ENCODE measurements at places on chromosomes 16 and 17. TPM values are rescaled to one million over a fixed set of nuclear protein-coding genes. Genes with fewer than 3 reads are reported as not detected.

The SCNN1G gene
- polyA plus RNA-seq, result not detected

The PPP1R27 gene
- polyA plus RNA-seq, result 34.6 TPM

The TBC1D16 gene
- 34.1 TPM for polyA plus RNA-seq

The LPO gene
- 0.08 TPM for polyA plus RNA-seq

The SLC52A1 gene
- 0.16 TPM for polyA plus RNA-seq

The ZSCAN10 gene
- 0.29 TPM for polyA plus RNA-seq

The CRYBA1 gene
- polyA plus RNA-seq, result not detected

The CSH1 gene
- polyA plus RNA-seq, result 42.4 TPM

The SGCA gene
- 300 TPM for polyA plus RNA-seq

The KRT17 gene
- 2.2 TPM for polyA plus RNA-seq

- DNase-seq, result no peak
These were observed 13.5 kb downstream of the MPG start for GRCh38 chr16:91484-91883.

GRCh38 chr17:74864866-74865395 is 5.2 kb upstream of the GRIN2C start:
- DNase-seq, result peak; percentile 82

GRCh38 chr16:56684256-56684925 is 2.1 kb downstream of the MT1X start:
- peak; percentile 35 for DNase-seq

DNA sequence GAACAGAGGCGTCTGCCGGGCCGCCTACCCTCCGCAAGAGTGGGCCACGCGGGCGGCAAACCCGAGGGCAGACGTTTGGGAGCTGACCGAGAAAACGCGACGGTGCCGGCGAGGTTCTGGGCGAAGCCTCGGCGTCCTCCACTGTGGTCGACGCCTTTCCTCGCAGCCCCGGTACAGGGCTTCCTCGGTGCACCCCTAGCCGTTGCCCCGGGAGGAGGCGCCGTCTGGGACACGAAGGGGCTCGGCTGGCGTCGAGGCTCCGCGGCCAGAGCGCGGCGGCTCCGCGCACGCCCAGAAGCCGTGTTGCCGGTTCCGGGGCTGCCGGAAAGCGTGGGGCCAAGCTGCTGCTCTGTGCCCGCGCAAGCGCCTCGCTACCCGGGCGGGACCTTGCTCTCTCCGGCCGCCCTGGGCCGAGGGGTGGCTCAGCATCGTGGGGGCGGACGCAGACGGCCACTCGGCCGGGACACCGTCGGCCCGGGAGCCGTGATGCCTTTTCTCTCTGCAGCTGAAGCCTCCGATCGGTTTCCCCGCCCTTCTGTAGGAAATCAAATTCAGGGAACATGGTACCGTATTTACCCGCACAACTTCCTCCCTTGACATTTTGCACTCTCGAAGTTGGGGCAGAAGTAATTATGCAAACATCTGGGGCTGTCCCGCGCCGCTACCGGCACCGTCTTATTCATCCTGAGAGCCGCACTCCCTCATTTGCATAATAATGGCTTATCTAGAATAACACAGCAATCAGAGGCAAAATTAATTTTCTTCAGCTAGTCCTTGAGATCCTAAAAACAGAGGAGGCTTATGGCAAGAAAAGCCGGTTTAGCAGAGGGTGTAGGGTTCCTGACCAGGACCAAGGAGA is 7.3 kb upstream of the CBX8 start:
- no peak for DNase-seq

DNA sequence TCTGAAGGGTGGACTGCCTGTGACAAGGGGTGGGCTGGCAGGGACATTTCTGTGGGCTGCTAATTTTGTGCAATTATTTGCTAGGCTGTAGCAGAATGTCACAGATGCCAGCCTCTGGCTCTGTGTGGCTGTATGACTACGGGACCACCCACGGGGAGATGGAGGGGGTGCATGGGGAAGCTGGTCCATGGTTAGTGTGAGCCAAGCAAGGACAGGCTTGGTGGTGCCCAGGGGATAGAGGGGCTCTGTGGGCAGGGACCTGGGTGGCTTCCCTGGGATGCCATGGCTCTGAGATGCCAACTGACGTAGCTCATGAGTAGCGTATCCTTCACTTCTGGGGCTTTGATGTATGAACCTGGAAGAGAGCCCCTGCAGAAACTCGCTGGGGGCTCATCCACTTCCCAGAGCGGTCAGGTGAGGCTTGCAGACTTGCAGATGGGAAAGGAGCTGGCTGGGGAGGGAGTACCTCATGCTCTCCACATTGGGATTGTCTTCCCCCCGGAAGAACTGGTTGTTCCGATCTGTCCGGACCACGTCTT is 87.2 kb downstream of the TBC1D16 start:
- DNase-seq, result no peak

DNA sequence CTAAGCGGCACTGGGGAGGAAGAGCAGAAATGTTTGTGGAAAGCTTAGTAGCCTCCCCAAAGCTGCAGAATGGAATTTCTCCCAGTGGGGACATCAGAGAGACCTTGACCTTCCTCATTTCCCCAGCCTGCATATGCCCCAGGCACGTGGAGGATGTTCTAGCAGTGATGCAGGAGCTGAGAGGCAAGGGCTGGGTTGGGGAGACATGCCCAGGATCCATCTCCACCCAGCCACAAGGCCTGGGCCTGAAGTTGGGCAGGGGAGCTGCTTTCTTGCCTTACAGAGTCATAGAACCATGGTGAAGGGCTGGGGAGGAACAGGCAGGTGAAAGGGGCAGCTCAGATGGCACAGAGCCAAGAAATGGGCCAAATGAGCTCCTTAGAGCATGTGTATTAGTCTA is 104.0 kb downstream of the TMEM132E start:
- no peak for DNase-seq

DNA sequence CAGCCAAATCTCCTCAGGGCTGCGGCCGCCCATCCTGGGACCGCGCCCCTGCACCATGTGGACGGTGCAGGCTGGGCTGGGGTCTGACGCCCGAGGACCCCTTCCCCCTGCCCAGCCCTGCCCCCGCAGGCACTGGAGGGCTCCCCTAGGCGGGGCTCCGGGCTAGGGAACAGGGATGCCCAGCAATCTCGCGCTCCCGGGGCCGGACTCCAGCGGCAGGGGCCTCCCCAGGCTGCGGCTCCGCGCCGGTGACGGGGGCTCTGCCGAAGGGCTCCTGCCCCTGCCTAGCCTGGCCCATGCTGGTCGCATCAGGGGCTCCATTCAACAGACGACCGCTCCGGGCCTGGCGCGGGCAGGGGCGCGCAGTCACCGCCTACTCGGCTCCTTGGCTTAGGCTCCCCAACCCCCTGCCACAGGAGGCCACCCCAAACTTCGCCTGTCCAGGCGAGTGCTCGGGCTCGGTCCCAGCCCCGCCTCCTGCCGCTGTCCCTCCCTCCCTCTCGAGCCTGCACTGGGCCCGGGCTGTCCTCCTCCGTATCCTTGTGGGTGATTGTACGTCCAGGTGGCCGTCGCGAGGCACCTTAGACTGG is 27.4 kb upstream of the ADORA2B start:
- DNase-seq, result no peak

- DNase-seq, result no peak
These were observed 64.2 kb upstream of the DOC2B start for GRCh38 chr17:245611-246010.

GRCh38 chr17:4986403-4986802 is 1.1 kb downstream of the CAMTA2 start:
- no peak for DNase-seq

DNA sequence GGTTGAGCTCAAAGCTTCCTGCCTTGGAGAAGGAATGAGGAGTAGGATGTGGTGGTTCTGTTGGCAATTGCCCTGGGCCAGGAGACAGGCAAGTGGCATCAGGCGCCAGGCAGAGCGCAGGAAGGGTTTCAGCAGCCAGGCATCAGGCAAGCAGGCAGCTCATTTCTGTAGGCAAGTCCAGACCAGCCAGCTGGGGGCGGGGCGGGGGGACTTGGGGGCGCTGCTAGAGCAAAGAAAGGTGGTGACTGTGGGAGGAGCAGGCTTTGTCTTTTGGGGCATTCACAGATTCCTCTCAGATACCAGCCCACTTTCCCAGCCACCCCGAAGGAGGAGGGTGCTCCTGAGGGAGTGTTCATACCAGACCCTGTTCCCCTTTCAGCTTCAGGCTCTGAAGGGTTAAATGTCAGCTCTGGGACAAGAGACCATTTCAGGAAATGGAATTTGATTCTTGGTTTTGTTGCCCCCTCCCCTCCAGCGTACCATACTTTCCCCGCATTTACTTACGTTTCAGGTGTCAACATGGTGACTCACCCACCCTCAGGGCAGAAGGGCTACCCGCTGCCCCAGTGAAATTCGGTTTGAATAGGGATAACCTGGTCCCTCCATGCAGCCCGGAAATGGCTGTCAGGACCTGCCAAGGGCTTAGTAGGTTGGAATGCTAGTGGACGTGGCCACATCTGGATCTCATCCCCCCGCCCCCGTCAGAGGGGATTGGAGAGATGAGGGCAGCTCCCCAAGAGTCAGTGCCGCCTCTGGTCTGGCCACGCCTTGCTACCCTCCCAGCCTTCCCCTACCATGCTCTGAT is 13.2 kb downstream of the NGFR start:
- DNase-seq, result no peak

DNA sequence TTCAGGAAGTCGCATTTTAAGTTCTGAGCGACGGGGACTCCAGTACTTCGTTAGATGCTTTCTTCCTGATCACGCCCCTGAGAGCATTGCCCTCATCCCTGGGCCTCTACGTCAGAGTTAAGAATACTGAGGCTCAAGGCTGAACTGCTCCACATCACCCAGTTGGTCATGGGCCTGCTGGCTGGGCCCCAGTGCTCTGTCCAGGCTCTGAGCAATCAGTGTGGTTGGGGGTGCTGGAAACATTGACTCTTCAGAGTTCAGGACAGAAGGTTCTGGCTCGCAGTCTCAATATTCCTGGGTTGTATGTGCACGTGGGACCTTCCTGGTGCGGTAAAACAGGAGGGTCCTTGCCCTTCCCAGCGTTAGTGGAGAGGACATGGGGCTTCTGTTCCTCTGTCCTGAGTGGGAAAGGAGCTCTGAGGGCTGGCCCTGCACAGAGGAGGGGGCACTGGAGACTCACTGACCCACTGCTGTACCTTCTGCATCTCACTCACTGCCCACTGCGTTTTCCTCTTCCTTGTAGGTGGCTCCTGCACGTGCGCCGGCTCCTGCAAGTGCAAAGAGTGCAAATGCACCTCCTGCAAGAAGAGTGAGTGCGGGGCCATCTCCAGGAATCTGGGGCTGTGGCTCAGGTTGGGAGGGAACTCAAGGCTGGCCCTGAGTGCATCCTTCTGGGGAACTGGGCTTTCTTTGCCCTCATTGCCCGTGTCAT is 518 bp downstream of the MT1E start:
- DNase-seq, result peak; percentile 47

GRCh38 chr17:50676065-50676975 is 31.4 kb downstream of the ANKRD40 start:
- DNase-seq, result no peak

DNA sequence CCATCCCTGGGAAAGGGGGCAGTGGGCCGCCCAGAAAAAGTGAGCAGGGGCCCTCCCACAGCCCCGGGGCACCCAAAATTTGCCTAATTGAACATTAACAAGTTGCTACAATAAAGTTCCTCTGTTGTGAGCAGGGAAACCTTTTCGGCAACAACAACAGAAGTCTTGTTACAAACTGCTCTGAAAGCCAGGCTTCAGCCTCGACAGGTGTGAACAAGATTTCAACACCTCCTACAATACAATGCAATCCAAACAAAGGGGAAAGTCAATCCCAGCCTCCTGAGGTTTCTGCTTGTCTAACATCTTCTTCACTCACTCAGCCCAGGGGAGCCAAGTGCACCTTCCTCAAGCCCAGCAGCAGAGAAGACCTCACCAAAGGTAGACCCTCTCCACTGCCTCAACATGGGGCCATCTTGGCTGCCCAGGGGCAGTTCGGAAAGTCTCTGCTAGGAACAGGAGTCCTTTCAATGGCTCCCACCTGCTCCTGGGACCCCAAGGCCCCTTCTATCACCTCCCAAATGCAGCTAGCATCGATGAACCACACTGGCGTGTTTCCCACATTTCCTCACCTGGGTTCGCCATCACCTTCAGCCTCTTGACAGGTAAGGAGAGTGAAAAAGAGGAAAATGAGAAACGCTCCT is 19.1 kb downstream of the ZFHX3 start:
- no peak for DNase-seq

DNA sequence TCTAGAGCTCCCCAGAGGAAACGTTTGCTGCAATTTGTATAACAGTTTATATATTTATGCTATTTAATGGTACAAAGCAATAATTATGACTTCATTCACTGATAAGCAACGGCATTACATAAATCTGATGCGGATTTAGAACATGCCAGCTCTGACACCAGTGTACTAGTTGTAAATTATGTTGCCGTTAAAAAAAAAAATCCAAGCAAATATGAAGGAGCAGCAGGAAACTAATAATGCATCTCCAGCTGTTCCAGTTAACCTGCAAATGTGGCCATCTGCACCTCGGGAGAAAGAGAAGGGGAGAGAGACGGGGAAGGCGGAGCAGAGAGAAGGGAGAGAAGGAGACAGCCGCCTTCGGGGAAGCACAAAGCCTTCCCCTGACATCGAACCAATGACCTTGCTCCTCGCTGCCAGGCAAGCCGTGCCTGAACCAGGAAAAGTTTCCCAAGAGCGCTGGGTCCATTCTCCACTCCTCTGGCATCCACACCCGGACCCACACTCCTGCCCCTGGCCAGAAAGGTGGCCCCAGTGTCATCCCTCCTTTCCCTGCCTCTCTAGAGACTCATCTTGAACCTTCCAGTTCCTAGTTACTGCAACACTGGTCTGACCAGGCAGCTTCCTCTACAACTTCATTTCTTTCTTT is 174.8 kb downstream of the C16orf78 start:
- no peak for DNase-seq

GRCh38 chr17:34503528-34504195 is 75.7 kb upstream of the TMEM132E start:
- DNase-seq, result peak; percentile 2

GRCh38 chr17:29677221-29677791 is 54.6 kb upstream of the CORO6 start:
- DNase-seq, result no peak

GRCh38 chr17:55452139-55452790 is 30.6 kb upstream of the MMD start:
- DNase-seq, result peak; percentile 59

GRCh38 chr17:39208893-39209292 is 8.8 kb downstream of the RPL19 start:
- DNase-seq, result no peak

DNA sequence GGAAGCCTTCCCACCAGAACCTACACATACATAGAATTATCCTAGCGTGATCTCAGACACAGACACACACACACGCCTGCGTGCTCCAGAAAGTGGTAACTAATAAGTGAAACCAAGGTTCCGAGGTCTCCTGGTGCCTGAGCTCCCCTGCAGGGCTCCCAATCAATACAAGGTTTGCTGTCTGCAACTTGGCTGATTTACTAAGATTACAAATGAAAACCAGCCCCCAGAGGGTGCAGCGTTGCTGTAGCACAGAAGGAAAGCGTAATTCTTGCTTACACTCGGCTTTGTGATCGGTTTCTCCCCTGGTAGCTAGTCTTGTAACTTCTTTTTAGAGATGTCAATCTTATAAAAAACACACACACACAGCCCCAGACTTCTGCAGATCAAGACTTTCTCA is 334.1 kb upstream of the XYLT1 start:
- no peak for DNase-seq

GRCh38 chr17:56727876-56728617 is 105.7 kb downstream of the C17orf67 start:
- DNase-seq, result no peak

- peak; percentile 79 for DNase-seq
These were observed 468 bp downstream of the IL4R start for GRCh38 chr16:27314161-27314723.

All from muscle of back (tissue), 13 donors.